ENCODE measurements at places on chromosomes 16 and 17.
A peak's percentile ranks its signal among the peaks of the same experiment; 100 is the strongest.

GRCh38 chr17:37476431-37477120 is 13.1 kb upstream of the DUSP14 start:
- no peak for DNase-seq

GRCh38 chr16:81558444-81559175 is 114.0 kb downstream of the CMIP start:
- no peak for DNase-seq

GRCh38 chr16:47858333-47858982 is 297.3 kb downstream of the ABCC12 start:
- DNase-seq, result no peak

GRCh38 chr17:77644181-77645071 is 314.1 kb upstream of the TNRC6C start:
- DNase-seq, result no peak

DNA sequence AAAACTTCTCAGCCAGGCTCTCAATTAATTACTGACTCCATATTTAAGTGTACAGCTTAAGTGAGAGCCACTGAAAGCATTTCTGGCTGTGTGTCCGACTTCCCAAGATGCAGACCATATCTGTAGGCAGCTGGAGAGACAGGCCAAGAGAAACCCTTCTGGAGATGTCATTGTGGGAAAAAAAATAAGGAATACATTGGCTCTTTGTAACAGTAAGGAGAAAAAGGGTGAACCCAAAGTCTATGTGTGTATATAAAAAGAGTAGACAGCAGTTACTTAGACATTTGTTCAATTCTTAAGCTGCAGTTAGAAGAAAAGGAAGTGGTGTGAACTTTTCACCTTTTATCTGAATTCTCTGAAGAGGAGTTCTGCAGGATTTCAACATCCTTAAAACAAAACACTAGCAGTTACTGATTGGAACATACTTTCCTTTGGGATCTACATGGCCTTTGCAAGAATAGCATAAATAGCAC is 21.7 kb downstream of the FAM117A start:
- no peak for DNase-seq

GRCh38 chr17:42979511-42980273 is at the start of gene PTGES3L:
TSS of gene PTGES3L (minus strand) at chr17:42980080. CDS start at chr17:42980053, 27 bp downstream.
- DNase-seq, result peak; percentile 45

DNA sequence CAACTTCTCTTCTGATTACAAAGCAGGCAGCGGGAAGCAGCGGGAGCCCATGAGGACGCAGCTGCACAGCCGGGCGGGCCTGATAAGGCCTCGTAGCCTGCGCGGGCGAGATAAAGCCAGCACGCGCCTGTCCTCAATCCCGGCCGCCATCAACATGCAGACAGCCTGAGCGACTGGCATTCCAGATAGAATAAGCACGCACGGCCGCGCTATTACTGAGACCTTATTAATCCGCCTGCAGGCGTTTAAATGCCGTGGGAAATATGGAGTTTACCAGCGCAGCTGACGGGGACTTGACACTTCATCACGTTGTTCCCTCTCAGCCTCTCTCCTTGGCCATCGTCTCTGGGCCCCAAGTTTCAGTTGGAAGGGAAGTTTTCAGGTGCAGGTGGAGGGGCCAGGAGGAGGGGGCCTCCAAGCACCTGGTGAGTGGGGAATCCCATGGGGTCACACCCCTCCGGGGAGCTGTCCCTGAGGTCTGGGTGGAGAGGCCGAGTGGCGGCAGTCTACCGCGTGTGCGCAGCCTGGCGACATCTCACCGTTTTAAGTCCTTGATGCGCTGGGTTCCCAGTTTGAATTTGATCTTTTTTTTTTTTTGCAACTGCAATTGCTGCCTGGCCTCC is 27.3 kb upstream of the CBFA2T3 start:
- DNase-seq, result no peak
